LoVo (cell line): ENCODE measurements at places on chromosomes 5 and 9.

DNA sequence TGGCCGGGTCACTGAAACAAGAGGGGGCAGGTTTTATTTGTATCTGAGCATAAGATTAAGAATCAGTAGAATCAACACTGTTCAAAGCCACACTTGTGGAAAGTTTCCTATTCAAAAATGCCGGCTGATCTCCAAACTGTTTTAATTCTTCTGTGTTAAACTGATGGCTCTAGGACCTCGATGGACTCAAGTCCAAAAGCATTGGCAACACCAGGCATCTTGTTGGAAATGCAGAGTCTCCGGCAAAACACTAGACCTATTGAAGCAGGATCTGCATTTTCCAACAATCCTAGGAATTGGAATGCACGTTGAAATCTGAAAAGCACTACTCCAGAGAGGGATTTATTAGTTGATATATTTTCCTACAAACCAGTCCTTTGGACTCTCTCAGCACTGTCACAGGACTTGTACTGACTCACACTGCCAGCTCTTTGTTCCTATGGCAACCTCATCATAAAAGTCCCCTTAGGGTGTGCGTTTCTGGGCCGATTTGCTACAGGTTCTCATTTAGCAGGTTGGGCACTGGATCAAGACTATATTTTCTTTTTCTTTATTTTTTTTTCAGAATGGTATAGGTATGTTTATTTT lies 48.1 kb upstream of the PCA3 start:
- no peak for DNase-seq

- no peak for DNase-seq
These were observed 421.7 kb upstream of the TYRP1 start for GRCh38 chr9:12271421-12271891.

GRCh38 chr9:132031467-132032237 lies 48.0 kb downstream of the MED27 start:
- no peak for DNase-seq

DNA sequence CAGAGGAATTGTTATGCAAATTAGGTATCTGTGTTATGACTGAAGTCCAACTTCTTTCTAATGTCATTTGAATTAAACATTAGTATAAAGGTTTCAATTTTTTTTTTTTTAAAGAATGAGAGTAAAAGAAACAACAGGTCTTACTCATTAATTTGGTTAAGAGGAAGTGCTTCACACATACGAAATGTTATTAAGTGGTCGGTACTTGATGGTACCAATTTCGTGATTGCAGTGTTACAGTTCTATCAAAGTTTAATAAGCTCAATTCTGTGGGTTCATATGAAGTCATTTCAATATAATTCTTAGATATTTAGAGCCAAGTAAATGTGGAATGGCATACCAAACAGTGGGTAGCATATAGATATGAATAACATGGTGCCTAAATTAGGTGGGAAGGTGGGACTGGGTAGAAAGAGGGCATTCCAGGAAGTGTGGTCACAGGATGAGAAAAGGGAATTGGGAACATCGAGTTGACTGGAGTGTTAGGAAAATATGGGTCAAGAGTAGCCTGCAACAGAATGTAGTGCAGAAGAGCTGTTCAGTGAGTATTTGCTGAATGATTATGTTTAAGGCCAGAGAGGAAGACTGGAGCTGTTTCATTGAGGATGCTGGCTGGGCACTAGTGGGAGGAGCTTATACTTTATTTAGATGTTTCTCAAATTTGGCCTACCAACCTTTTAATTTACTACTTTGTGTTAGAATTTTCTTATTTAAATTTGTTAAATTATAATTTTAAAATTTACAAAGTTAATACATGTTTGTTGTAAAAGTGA lies 34.1 kb upstream of the DHFR start:
- no peak for DNase-seq

DNA sequence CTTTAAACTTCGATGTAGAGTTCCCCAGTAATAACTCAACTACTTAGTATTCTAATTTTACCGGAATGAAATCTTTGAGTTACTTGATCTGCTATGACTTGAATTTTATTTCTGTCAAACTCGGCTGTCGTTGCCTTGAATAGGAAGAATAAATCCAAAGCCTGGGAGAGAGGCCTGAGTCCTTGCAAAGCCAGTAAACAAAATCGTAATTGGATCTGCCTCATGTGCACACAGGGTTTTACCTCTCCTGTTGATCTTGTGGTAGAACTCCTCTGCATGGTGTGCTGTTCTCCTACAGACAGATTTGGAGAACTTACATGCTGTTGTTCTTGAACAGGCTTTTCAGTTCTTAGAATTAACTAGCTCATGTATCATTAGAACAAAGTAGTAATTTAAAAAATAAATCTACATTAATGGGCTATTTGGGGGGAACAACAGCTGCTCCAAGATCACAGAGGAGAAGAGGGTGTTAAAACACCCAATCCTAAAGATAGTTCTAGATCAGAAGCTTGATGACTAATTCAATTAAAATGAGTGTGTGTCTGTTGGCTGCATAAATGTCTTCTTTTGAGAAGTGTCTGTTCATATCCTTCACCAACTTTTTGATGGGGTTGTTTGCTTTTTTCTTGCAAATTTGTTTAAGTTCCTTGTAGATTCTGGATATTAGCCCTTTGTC lies 28.9 kb downstream of the HSPB3 start:
- DNase-seq, result no peak

GRCh38 chr5:57435701-57436134 lies 46.9 kb downstream of the ACTBL2 start:
- DNase-seq, result peak; percentile 87

- DNase-seq, result no peak
These were observed 10.9 kb downstream of the C5orf52 start for GRCh38 chr5:157682257-157682656.

- no peak for DNase-seq
These were observed 153.6 kb downstream of the SNX18 start for GRCh38 chr5:54671111-54671531.

DNA sequence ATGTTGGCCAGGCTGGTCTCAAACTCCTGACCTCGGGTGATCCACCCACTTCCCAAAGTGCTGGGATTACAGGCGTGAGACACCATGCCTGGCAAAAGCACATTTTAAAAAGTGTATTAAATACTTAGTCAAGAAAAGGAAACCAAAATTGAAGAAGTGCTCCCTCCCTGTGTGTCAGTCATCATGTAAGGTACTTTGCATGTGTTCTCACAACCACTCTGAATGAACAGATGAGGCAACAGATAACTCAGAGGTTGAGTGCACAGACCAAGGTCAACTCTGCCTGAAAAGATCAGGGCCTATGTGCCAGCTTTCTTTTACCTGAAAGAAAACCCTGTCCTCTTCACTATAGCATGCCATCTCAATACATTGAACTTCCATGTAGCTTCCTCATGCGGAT lies 289.7 kb downstream of the MRPS30 start:
- DNase-seq, result no peak

- DNase-seq, result no peak
These were observed 55.0 kb upstream of the IER5L start for GRCh38 chr9:129232839-129233591.

DNA sequence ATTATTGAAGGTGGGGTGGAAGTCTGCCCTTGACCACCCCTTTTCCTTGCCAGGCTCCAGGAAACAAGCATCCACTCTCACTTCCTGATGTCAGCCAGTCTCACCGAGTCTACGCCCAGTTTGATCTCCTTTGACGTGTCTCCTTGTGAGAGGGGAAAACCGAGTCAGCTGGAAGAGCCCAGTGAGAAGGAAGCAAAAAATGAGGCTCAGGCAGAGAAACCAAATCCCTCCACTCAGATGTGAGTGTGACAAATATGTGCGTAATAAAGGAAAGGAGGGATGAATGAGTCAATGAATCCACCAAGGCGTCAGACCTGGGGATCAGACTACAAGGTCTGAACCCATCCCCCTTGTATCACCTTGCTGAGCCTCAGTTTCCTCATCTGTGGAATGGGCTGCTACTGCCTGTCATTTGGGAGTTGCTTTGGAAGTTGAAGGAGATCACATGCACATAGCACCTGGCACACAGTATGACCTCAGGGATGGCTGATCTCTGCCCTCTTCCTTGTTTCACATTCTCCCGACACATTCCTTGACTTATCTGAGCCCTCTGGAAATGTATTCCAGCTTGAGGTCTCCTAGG lies 61.3 kb upstream of the XPA start:
- DNase-seq, result no peak

DNA sequence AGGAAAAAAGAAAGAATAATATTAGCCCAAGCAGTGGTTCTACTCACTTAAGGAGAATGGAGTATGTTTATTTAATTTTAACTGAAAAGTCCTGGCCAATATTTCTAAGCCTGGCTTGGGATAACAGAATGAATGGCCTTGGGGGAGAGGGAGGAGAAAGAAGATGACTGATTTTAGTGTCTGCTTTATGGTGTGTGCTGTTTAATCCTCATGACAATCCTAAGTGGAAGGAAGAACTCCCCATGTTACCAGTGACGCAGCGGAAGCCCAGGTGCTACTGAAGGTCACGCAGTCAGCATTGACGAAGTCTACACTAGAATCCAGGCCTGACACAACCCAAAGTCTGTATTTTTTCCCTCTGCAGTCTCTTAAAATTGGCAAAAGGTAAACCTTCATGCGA lies 50.5 kb downstream of the PALM2AKAP2 start:
- DNase-seq, result no peak
